ENCODE measurements at places on chromosomes 3 and 15.

GRCh38 chr15:23503980-23504379 lies 56.9 kb upstream of the GOLGA6L2 start:
- DNase-seq: no peak

DNA sequence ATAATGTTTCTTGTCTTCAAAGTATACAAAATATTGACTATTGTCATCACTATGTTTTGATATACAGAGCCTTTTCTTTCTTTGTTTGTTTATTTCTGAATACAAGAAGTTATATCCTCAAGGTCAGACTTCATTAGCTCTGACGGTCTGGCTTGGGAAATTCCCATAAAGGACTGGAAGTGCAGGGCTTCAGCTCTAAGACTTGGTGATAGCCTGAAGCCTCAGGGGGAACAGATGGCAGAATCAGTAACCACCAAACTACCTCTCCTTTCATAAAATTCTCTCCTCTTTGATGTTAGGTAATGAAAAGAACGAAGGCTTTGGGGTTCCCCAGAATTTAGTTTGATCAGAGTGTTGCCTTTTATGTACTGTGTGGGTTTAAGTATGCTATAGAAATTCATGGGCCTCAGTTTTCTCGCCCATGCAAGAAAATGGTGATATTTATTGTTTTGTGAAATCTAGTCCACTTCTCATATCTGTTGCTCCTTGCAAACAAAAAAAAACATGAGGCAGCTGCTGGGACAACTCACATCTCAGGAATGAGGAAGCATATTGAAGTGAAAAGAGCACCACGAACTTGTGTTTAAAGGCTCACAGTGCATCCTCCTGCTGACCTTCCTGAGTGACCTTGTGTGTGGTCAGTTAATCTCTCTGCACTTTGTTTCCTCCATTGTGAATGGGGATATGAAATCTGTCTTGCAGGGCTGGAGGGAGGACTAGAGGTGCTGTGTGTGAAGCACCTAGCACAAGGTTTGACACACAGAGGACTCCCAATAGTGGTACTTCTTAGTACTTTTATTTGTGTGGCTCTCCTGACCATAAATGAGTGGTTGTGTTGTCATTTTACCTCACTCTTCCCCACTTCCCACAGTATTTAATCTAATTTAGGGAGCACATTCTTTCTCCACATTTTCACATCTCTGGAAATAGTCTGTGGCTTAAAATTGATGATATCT lies 569.8 kb upstream of the IL12A start:
- DNase-seq: no peak

DNA sequence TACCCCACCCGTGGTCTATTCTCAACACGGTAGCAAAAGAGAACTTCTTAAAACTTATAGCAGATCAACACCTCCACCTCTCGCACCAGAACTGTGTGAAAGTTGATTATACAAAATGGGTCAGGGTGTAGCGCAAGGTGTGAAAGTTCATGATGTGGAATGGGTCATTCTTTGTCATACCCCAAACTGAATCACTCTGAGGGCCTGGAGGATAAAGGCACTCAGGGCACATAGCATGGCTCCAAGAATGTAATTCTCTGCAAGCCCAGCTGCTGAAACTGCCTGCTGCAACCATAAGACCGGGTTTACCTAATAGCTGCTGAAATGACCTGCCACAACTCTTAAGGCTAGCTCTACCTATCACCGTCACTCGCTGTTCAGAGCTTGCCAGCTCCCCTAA lies 70.0 kb downstream of the FOXP1 start:
- DNase-seq: no peak

DNA sequence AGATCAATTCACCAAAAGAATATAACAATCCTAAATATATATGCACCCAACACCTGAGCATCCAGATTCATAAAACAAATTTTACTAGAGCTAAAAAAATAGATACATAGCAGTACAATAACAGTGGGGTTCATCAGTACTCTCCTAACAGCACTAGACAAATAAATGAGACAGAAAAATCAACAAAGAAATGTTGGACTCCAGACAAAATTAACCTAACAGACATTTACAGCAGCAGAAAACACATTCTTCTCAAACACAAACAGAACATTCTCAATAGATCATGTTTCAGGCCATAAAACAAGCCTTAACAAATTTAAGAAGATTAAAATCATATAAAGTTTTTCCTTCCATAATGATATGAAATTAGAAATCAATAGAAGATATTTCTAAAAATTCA lies 124.8 kb upstream of the NECTIN3 start:
- no peak for DNase-seq

GRCh38 chr15:62407216-62407615 lies 242.1 kb upstream of the C2CD4B start:
- no peak for DNase-seq

GRCh38 chr15:81265944-81266775 lies 57.8 kb downstream of the STARD5 start:
- DNase-seq: peak; percentile 69

DNA sequence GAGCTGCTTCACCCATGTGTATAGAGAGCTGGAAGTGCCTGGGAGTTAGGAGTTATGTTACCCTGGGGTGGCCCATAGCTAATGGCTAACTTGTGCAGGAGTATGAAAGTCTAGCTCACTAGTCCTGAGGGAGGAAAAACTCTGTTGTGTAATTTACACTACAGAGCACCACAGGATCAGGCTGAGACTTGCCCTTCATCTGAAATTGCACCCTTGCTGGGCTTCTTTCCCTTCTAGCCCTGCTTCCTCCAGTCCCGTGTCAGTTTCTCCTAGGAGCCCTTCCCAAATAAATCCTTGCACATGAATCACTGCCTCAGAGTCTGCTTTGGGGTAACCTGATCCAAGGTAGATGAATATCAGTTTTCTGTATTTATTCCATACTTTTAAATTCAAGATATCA lies 40.0 kb downstream of the CTXND1 start:
- no peak for DNase-seq

- DNase-seq: no peak
Measured at GRCh38 chr15:43165801-43166325, 19.3 kb upstream of the CCNDBP1 start.

- no peak for DNase-seq
Measured at GRCh38 chr3:72179107-72179464, 394.1 kb upstream of the PROK2 start.

- DNase-seq: no peak
Measured at GRCh38 chr3:119352034-119352609, 57.9 kb downstream of the ARHGAP31 start.

DNA sequence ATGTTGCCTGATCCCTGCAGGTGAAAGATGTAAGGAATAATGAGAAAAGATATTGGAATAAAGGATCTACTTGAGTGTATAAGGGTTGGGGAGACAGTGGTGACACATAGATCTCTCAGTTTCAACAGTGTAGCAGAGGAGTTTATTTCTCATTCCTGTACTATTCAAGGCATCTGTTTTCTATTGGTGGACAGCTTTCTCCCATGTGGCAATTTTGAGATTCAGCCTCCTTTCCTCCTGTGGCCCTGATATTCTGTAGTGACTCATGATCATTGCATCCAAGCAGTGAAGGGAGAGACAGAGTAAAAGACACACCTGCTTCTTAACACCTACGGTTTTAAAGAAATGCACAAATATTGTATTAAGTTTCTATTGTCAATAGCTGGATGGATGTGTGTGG lies 327.6 kb downstream of the GRM7 start:
- DNase-seq: no peak

- DNase-seq: peak; percentile 28
Measured at GRCh38 chr3:195873281-195873887, 35.0 kb downstream of the TNK2 start.

GRCh38 chr3:114104414-114104813 lies 47.9 kb downstream of the QTRT2 start:
- DNase-seq: no peak

- DNase-seq: no peak
Measured at GRCh38 chr3:2889736-2890135, 220.4 kb downstream of the IL5RA start.

GRCh38 chr3:73600293-73600938 lies 24.3 kb downstream of the PDZRN3 start:
- DNase-seq: no peak

GRCh38 chr3:40504636-40505430 lies 1.0 kb upstream of the ZNF620 start:
- DNase-seq: no peak

DNA sequence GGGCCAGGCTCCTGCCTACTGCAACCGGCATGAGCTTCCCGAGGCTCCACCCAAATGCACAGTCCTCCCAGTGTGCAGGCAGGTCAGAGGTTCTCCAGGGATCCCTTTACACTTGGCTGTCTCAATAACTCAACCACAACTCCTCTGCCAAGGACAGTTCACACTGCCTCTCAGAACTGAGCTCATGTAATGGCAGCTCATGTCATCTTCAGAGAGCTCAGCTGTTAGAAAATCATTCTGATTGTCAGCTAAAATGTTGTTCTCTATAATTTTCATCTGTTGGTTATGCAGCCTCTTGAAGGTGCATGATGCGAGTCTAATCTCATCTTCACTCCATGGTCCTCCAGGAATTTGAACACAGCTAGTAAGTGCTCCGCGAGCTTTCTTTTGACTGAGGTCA lies 76.7 kb downstream of the SST start:
- DNase-seq: no peak

DNA sequence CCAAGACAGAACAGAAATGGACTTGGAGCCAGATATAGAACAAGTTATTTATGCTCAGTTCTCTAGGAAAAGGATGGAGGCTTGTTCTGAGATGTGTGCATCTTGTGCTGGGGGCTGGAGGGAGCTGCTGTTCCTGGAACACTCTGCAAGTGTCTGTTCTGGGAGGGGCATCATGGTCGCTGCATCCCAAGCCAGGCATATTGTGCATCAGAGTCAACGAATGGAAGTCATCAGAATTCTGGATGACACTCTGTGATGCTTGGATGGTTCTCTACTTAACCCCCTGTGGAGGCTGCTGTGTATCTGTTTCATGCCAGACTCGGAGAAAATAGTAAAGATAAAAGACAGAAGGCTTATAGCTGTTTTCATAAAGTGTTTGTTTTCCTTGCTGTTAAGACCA lies 34.7 kb downstream of the RPL22L1 start:
- no peak for DNase-seq

GRCh38 chr3:191680989-191681597 lies 220.1 kb downstream of the PYDC2 start:
- no peak for DNase-seq

GRCh38 chr15:62749036-62749815 lies 293.3 kb upstream of the TPM1 start:
- no peak for DNase-seq

DNA sequence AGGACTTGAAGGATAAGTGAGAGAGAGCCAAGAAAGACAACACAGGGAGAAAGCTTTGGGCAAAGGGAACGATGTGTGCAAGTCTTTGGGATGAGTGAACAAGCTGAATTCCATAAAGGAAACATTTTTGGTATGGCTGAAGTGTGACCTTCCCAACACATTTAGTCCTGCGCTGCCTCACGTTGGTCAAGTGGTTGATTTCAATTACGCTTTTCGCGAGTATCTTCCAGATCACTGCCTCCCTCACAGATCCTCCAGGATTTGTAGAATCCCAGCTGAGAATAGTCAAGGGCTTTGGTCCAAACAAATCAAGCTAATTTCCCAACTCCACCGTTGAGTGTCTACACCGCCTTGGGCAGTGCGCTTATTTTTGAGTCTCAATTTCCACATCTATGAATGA lies 338.4 kb upstream of the ADAMTS9 start:
- DNase-seq: no peak

- no peak for DNase-seq
Measured at GRCh38 chr15:58454950-58455401, 23.2 kb downstream of the LIPC start.

- no peak for DNase-seq
Measured at GRCh38 chr15:60000113-60000823, 3.8 kb upstream of the FOXB1 start.

DNA sequence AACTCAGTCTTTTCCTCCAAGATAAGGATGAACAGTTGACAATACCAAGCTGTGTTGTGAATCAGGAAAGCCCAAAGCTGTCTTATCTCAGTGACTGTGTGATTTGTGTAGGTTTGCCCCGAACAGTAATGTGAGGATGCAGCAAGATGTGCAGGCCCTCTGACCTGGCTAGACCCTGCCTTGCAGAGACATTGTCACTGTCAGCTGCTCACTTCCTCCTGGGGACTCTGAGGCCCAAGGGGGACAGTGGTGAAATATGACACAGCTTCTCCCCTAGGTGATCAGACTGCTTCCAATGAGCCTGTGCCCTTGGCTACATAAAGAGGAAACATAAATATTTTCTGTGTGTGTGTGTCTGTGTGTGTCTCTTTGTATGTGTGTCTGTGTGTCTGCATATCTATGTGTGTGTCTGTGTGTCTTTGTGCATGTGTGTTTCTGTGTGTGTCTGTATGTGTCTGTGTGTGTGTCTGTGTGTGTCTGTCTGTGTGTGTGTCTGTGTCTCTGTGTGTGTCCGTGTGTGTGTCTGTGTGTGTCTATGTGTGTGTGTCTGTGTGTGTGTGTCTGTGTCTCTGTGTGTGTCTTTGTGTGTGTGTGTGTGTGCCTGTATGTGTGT lies 21.7 kb downstream of the LRRK1 start:
- DNase-seq: no peak

- no peak for DNase-seq
Measured at GRCh38 chr3:153350420-153350819, 188.4 kb downstream of the RAP2B start.

DNA sequence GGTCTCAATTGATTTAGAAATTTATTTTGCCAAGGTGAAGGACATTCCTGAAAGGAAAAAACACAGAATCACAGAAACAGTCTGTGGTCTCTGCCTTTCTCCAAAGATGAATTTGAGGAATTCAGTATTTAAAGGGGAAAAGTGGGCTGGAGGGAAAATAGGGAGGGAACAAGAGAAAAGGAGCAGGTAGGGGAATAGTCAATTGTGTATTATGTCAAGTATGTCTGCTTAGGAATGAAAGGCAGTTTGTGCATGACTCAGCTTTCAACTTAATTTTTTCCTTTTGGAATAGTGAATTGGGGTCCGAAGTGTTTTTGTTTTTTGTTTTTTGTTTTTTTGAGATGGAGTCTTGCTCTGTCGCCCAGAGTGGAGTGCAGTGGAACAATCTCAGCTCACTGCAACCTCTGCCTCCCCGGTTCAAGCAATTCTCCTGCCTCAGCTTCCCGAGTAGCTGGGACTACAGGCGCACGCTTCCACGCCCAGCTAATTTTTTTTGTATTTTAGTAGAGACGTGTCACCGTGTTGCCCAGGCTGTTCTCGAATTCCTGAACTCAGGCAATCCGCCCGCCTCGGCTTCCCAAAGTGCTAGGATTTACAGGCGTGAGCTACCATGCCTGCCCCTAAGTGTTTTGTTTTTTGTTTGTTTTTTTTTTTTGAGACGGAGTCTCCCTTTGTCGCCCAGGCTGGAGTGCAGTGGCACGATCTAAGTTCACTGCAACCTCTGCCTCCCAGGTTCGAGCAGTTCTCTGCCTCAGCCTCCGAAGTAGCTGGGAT lies 74.1 kb upstream of the MAP4 start:
- DNase-seq: no peak

DNA sequence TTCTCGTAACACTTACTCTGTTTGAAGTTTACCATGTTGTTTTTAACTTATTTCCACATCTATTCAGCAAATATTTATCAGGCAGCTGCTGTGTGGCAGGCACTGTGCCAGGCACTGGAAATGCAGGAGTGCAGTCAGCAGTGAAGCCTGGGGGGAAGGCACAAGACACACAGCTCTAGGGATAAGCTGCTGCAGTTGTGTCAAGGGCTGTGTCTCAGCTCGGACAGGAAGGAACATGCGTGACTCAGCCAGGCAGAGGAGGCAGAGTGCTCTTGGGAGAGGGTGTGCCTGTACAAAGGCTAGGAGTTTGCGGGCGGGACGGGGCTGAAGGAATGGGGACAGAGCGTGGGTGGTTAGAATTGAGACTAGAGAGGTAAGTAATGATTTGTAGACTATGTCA lies 24.7 kb downstream of the LYSMD4 start:
- no peak for DNase-seq

- no peak for DNase-seq
Measured at GRCh38 chr15:35136321-35137189, 51.5 kb upstream of the NANOGP8 start.

Data from anterior cingulate cortex (tissue), 58 donors.